ENCODE measurements at places on chromosomes 5 and 9. TPM values are rescaled to one million over a fixed set of nuclear protein-coding genes. Genes with fewer than 3 reads are reported as not detected.

Gene SCAMP1
- 51.6 TPM for total RNA-seq

Gene MLANA
- 6.5 TPM for total RNA-seq

Gene CDO1
- 26.8 TPM for total RNA-seq

Gene PCDHGA8
- 3.3 TPM for total RNA-seq

Gene HRCT1
- not detected for total RNA-seq

Gene JAK2
- 20.9 TPM for total RNA-seq

Gene TNFAIP8
- total RNA-seq = 47.7 TPM

Gene REXO4
- total RNA-seq = 11.3 TPM

Gene PHF24
- total RNA-seq = 0.49 TPM

Gene CD72
- 1.6 TPM for total RNA-seq

Gene FBN2
- 88.3 TPM for total RNA-seq

Gene PCDHB5
- 2.7 TPM for total RNA-seq

Gene UGT3A2
- total RNA-seq = 21.4 TPM

Gene MAST4
- 39.6 TPM for total RNA-seq

Gene RGS7BP
- total RNA-seq = 0.89 TPM

Data from skin of body (tissue), 3 donors.